ENCODE measurements at places on chromosomes 2 and 18. TPM values are rescaled to one million over a fixed set of nuclear protein-coding genes. Genes with fewer than 3 reads are reported as not detected.
A peak's percentile ranks its signal among the peaks of the same experiment; 100 is the strongest.

The SIX3 gene
- not detected for total RNA-seq

The NPAS2 gene
- total RNA-seq, result 124 TPM

The DUSP11 gene
- 41.4 TPM for total RNA-seq

The TMEM169 gene
- 0.48 TPM for total RNA-seq

DNA sequence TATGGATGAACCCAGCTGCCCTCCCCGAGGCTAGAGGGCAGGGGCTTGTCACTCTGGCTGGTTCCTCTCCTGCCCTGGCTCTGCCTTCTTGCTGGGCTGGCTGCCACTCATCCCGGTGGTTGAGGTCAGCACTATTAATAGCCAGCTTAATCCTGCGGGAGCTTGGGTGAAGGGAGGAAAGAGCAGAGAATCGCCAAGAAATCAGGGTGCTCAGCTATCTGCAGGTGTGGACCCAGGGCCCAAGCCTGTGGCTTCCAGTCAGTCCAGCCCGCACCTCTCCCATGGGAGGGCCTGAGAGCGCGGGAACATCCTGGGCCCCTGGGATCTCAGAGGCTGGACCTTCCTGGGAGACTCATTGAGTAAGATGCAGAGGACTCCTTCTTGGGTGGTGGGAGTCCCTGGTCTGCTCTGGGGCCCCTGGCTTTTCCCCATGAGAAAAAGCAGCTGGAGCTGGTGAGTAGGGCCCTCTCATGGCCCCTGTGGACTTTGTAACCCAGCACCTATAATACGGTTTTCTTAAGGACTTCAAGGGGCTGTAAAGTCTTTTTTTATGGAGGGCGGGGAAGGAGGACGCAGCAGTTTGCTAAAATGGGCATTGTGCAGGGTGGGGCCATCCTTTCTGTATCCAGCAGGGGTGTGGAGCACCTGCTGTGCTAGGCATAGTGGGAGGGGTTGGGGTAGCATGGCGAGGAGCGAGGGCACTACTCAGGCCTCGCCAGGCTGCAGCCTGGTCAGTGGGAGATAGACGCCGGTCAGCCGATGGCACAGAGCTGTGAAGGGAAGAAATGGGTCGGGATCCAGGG lies 27.4 kb upstream of the CNNM3 start:
- peak; percentile 37 for DNase-seq

GRCh38 chr2:143850084-143850483 lies 669.8 kb downstream of the ZEB2 start:
- no peak for DNase-seq
